ENCODE measurements at places on chromosomes 2 and 18.

- no peak for DNase-seq
Measured at GRCh38 chr2:32718752-32719151, 90.9 kb downstream of the TTC27 start.

- no peak for DNase-seq
Measured at GRCh38 chr2:11396021-11396420, 51.6 kb upstream of the ROCK2 start.

GRCh38 chr2:43792653-43793052 lies 18.8 kb downstream of the DYNC2LI1 start:
- no peak for DNase-seq

GRCh38 chr2:160075171-160075570 lies 12.8 kb upstream of the PLA2R1 start:
- DNase-seq: no peak

GRCh38 chr2:55992455-55992854 lies 68.9 kb upstream of the EFEMP1 start:
- no peak for DNase-seq

DNA sequence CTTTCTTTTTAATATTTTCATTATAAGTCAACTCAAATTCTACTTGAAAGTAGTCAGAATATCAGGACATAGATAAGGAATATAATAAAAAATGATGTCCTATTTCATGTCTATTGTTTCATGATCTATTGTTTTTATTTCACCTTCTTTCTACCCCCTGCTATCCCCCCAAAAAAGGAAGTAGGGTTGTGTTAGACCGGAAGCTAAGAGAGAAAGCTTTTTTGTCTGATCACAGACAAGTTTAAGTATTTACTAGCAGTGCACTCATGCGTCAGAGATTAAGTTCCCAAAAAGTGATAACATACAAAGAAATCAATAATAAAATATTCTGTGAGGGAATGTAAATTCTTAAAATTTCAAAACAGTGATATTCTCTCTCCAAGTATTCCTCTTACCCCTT lies 447.1 kb upstream of the CNTNAP5 start:
- DNase-seq: no peak

DNA sequence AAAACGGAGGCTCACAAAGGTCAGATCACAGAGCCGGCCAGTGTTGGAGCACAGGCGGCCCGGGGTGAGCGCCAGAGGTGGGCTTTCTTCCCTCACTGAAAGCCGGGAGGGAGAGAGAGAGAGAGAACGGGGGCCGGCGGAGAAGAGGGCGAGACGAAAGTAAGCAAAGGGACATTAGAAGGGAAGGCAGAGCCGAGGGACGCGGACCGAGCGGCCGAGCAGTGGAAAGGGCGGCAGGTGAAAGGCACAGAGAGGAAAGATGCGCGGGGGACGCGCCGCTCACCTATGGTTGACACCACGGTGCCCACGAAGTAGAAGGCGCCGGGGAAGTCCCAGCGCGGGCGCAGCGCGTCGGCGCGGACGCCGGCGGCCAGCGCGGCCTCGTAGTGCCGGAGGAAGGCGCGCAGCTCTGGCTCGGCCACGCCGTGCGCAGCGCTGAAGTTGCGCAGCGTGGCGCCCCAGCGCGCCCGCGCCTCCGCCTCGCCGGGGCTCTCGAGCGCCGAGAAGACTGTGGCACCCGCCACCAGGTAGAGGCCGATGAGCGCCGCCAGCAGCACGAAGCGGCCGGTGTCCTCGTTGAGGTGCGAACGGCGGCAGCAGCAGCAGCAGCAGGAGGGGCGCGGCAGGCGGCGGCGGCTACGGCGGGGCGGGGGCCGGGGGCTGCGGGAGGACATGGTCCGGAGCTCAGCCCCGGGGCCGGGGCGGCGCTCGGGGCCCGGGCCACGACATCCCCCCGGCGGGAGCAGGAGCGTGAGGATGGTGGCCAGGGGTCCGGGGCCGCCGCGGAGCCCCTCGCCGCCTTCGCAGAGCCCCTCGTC lies 166.9 kb downstream of the MSH2 start:
- DNase-seq: no peak

DNA sequence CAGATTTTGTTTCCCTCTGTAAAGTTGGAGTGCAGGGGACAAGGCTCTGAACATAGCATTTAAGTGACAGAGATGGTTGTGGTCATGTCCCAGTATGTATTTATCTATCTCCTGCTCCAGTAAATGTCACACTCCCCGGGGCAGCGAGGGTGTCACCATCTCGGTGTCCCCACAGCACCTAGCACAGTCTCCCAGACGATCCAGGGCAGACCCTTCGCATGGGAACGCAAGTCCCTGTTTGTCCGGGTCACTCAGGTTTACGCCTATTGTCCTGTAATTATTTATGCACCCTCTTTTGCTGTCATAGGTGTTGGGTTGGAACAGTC lies 12.6 kb upstream of the NTSR2 start:
- peak; percentile 44 for DNase-seq

DNA sequence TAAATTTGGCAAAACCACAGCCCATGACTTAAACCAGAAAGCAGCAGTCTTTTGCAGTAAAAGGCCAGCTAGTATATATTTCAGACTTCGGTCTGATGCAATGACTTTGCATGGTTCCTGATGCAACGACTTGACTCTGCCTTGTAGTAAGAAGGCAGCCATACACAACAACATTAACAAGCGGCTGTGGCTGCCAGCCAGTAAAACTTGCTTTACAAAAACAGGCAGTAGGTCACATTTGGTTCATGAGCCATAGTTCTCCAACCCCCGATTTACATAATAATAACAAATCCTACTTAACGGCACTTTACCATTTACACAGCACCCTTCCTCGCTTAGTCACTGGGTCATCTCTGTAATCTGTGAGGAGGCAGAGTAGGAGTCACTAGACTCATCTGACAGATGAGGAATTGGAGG lies 410.3 kb downstream of the LRATD1 start:
- DNase-seq: no peak

DNA sequence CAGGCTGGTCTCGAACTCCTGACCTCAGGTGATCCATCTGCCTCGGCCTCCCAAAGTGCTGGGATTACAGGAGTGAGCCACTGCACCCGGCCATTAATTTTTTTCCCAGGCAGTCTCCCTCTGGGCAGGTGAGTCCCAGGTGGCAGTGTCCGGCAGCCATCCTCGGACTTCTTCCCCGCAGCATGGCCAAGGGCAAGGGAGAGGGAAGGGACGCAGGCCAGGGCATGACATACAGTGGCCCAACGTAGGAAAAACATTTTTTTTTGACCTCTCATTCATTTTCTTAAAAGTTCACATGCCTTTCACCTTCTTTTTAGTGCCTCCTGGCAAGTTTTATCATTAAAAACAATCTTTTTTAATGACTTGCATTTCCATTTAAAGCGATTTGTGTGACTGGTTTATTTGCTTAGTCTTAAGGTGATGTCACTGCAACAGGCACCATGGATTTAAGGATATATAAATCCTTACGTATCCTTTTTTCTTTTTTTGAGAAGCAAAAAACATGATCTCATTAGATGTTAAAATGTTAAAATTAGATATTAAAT lies 23.0 kb upstream of the ATOH8 start:
- DNase-seq: no peak

- DNase-seq: no peak
Measured at GRCh38 chr18:78419171-78419570, 560.4 kb upstream of the SALL3 start.

DNA sequence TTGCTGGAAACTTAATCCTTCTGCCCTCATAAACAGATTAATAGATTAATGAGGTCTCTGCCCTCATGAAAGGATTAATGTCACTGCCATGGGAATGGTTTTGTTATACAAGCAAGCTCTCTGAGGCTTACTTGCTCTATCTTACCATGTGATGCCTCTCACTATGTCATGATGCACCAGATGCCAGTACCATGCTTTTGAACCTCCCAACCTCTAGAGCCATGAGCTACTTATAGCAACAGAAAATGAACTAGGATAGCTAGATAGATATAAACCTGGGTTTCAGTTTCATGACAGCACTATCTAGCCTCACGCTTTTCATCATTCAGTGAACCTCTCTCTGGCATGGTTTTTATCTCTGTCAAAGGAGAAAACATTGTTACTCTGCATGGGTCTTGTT lies 371.6 kb upstream of the LRP1B start:
- DNase-seq: no peak

GRCh38 chr2:172996387-172996961 lies 79.2 kb upstream of the MAP3K20 start:
- DNase-seq: no peak

DNA sequence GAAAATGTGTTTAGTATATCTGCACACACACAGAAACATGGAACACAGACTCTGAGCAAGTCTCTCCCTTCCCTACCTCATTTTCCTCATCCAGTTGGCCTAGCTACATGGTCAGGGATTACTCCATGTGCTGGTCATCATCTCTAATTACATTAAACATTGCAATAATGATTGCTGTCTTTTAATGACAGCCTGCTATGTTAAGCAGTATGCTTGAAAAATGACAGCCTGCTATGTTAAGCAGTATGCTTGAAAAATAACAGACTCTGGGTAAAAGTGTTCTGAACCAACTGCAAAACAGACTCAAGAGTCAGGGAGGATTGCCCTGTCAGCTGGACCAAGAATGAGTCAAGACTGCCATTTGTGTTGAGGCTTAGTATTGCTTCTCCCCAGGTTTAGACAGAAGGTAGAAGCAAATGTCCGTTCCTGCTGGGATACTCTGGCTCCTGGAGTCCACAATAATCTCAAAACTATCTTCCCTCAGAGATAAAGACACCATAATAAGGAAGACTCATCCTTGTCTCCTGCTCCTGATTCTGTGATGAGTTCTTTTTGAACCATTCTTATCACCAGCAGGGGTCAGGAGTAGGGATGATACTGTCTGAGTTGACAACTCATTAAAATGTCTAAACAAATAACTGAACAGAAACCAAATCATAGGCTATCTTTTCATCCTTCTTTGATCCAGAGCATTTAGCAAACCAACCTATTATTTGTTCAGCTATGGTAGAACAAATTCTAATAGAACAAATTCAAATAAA lies 57.7 kb downstream of the CCDC93 start:
- no peak for DNase-seq

DNA sequence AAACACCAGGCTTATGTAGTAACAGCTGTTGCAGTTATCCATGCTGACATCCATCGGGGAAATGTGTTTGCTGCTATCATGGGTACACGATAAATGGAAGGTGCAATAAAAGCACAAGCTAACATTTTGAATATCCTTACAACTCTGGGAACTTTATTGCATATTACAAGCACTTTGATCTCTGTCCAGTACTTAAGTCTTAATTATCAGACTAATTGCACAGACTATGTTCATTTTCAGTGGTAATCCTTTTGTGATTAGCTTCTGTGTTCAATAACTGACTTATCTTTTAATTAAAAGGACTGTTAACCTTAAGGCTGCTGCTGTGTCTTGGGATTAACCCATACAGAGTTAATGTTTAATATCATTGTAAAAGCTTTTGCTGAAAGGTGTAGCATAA lies 101.4 kb upstream of the ATP5MC3 start:
- DNase-seq: no peak

GRCh38 chr18:22609642-22610041 lies 191.9 kb upstream of the CTAGE1 start:
- DNase-seq: no peak

DNA sequence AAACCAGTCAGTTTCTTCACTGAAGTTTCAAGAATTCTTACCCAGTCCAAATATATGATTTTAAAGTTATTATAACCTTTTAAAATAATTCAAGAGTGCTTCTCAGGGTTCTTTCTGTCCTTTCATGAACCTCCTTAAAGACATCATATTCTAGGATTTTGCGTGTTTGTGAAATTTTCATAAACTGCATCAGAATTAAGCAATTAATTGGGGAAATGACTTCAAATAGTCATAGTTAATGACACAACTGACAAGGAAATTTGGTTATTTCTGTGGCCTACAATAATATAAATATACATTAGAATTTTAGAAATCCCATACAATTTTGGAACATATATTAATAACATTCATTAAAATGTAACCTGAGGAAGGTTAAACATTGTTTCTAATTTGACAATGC lies 10.5 kb downstream of the CYP27A1 start:
- DNase-seq: no peak

- DNase-seq: no peak
Measured at GRCh38 chr2:5546181-5546580, 146.0 kb upstream of the SOX11 start.

DNA sequence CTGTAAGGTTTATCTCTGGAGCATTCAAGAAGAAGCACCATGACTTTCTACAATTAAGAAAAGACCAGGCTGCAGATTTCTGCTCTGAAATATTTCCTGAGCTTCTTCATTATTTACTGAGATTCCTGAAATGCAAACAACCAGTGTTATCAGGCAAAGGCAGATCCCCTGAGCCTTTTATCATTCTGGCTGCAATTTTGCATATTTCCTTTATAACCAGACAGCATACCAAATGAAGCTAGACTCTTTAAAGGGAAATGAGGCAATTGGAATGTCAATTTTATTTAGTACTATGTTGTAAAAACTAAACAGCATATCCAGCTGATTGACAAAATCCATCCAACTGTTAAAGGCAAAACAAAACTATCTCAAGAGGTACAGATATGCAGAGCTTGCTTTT lies 372.5 kb downstream of the RIT2 start:
- DNase-seq: no peak

GRCh38 chr2:229370509-229370908 lies 99.4 kb upstream of the PID1 start:
- DNase-seq: no peak

GRCh38 chr2:28185153-28185552 lies 207.5 kb upstream of the FOSL2 start:
- DNase-seq: no peak

DNA sequence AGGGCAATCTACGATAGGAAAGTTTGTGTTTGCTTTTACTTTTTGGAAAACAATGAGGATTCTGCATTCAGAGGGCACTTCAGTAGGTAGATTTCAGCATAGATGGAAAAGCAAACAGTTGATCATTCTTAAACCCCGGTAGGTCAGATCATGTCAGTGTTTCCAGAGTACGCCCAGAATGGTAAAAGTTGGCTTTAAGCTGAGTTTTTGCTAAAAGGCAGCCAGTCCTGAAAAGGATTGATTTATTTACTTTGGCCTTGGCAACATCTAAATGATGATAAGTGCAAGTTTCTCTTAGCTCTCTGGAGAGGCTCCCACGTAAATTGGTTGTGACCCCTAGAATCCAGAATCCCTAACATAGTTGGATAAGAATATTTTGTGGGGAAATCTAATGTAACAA lies 168.0 kb downstream of the DIS3L2 start:
- DNase-seq: no peak

DNA sequence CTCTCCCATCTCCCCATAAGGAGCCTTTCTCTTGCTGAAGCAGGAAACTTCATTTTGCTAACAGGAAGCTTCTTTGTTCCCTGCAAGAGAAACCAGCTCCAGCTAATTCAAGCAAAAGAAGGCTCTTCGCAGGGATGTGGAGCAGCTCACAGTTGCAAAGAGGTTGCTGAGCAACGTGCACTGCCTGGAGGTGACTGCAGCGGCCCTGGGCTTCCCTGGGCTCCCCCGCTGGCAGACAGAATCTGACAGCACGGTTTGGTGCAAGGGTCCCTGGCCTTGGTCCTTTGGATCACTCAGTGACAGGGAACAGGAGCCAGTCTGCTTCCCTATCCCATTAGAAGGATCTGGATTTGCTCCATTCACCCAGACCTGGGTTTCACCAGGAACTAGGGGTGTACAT lies 25.8 kb downstream of the GPR55 start:
- peak; percentile 47 for DNase-seq

Measured in spleen (tissue), 13 donors.